ENCODE measurements at places on chromosomes 3 and 15.
A peak's percentile ranks its signal among the peaks of the same experiment; 100 is the strongest.

DNA sequence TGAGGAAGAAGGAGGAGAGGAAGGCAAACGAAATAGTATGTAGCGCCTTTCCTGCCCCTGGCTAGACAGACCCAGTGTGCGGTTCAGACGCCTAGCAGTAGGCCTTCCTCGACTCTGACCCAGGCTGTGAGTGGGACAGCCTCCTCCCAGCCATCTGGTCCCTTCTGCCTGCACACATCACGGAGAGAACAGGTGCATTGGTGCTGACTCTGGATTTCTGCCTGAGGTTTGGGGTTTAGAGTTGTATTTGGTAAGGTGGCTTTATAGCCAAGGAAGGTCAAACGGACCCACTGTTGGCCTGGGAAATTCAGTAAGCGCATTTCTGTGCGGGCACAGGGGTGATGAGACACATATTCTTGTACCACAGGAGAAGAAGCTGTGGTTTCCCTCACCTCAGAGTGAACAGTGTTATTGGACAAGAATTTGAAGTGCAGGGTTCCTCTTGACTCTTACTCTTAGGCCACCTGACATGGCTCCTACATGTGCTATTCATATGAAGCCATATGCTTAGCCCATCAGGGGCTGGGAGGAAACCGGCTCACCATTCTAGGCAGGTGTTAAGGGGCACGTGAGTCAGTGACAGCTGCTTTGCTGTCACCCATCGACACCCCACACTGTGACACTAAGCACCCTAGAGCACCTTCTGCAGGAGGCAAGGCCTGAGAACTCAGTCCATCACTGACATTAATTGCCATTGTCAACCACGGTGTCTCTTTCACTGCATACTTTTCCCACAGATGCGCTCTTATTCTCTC is 143.3 kb downstream of the CHDH start:
- H3K4me3 ChIP-seq: no peak overlapping the region
- no peak overlapping the region for H3K27ac ChIP-seq
- no peaks in the 10 kb centered on the region for H3K27me3 ChIP-seq
- no peak for DNase-seq

DNA sequence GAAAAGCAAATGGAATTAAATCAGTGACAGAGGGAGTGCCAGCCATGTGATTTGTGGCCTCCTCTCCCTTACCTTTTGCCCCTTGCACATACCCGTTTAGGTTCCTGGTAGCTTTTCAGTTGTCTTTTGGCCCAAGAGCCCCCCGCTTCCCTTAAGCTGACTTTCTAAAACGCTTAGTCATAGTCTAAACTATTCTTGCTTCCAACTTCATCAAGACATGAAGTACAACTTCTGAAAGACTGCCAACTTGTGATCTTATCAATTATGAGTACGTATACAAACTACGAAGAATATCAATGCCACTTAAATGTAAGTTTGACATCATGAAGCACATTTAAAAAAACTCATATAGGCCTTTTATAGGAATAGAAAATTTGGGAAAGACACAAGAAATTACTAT is 61.9 kb downstream of the EIF3J start:
- DNase-seq: no peak
- no peaks in the 10 kb centered on the region for H3K4me1 ChIP-seq
- no peak overlapping the region for H3K4me3 ChIP-seq

- no peaks in the 10 kb centered on the region for H3K4me1 ChIP-seq
- no peaks in the 10 kb centered on the region for H3K27me3 ChIP-seq
- DNase-seq: no peak
- no peaks in the 10 kb centered on the region for H3K36me3 ChIP-seq
- H3K27ac ChIP-seq: no peak overlapping the region
These were observed 98.8 kb upstream of the ZBTB20 start for GRCh38 chr3:115245899-115246298.

- no peaks in the 10 kb centered on the region for H3K36me3 ChIP-seq
- no peak overlapping the region for H3K4me3 ChIP-seq
- H3K27me3 ChIP-seq: no peaks in the 10 kb centered on the region
- DNase-seq: no peak
These were observed 284.5 kb upstream of the PLSCR5 start for GRCh38 chr3:146889626-146890025.

DNA sequence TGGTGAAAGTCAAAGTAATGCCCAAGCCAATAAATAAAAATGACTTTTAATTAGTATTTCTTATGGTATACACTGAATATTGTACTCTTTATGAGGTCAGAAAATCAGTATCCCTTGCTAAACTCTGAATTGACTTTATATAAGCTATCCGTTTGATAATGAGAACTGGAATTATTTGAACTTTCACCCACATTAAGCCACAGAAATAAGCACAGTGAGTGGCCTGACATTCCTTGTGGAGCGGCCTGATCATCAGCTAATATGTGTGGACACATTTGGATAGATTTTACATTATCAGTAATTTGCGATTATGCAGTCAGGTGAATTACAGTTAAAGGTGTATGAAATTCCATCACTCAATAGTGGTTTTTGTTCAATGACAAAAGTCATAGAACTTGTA is 136.0 kb upstream of the CBLB start:
- no peaks in the 10 kb centered on the region for H3K27me3 ChIP-seq
- H3K27ac ChIP-seq: no peak overlapping the region
- H3K4me1 ChIP-seq: no peaks in the 10 kb centered on the region
- DNase-seq: no peak
- H3K36me3 ChIP-seq: no peaks in the 10 kb centered on the region

GRCh38 chr3:157310329-157311052 is 126.2 kb upstream of the PTX3 start:
- no peak overlapping the region for H3K4me3 ChIP-seq
- H3K27ac ChIP-seq: no peak overlapping the region
- no peaks in the 10 kb centered on the region for H3K36me3 ChIP-seq
- no peak for DNase-seq
- no peaks in the 10 kb centered on the region for H3K27me3 ChIP-seq
- no peaks in the 10 kb centered on the region for H3K4me1 ChIP-seq

DNA sequence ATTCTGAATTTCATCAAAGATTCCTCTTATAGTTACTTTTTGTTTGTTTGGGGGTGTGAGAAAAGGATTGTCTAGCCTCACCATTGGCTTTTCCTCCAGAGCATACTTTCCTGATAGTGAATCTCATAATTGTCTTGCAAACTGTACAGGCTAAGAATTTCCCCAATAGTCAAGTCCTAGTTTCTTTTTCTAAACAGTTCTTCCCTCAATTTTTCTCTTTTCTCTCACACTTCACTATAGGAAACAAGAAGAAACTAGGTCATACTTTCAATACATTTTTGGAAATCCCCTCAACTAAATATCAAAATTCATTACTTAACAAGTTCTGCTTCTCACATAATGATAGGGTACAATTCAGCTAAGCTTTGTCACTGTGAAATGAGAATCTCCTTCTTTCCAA is 241.9 kb downstream of the IL20RB start:
- peaks cover 3% of the 10 kb centered on the region for H3K4me1 ChIP-seq
- H3K4me3 ChIP-seq: no peak overlapping the region
- DNase-seq: no peak
- no peaks in the 10 kb centered on the region for H3K36me3 ChIP-seq
- H3K27me3 ChIP-seq: no peaks in the 10 kb centered on the region

DNA sequence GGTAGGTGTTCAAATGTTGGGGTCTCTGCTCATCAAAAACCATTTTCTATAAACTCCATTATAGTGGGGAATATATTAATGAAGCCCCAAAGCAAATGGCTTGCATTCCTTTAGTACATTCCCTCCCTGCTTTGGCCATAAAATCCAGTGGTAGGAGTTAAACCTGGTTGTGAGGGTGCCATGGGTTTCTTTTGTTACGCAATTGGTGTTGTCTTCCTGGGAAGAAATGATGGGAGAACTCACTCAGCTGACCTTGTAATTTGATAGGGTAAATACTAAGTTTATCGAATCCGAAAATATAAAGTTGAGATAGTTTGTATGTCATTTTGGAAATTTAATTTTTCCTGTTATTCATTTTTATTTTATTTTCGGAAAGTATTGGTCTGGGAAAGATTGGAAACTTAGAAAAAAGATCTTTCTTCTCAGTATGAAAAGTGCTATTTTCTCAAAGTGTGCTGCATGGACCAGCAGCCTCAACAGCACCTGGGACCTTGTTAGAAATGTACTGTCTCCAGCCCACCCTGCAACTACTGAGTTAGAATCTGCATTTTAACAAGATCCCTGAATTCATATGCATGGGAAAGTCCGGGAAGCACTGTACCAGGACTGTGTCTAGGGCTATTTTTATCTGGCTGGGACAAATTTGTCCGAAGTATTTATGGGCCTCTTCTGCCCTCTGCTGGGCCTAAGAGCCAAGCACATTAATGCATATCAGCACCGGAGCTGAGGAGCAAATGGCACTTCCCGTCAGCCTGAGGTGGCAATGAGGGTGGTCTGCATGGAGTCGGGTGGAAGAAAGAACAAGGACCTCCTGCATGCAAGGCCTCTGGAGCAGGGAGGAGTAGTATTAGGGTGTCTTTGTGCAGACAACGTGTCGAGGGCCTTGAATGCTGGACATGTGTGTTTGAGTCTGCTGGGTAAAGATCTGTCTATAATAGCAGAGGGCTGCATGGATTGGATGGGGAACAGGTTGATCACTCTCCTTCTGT is 54.7 kb downstream of the FAM81A start:
- H3K4me1 ChIP-seq: no peaks in the 10 kb centered on the region
- peak; percentile 72 for DNase-seq
- no peaks in the 10 kb centered on the region for H3K27me3 ChIP-seq
- no peak overlapping the region for H3K4me3 ChIP-seq
- H3K27ac ChIP-seq: no peak overlapping the region
- no peaks in the 10 kb centered on the region for H3K36me3 ChIP-seq

GRCh38 chr15:68508485-68509189 is 70.2 kb upstream of the CORO2B start:
- H3K4me1 ChIP-seq: peaks cover 10% of the 10 kb centered on the region
- H3K4me3 ChIP-seq: no peak overlapping the region
- no peaks in the 10 kb centered on the region for H3K36me3 ChIP-seq
- no peaks in the 10 kb centered on the region for H3K27me3 ChIP-seq
- no peak overlapping the region for H3K27ac ChIP-seq
- DNase-seq: no peak

DNA sequence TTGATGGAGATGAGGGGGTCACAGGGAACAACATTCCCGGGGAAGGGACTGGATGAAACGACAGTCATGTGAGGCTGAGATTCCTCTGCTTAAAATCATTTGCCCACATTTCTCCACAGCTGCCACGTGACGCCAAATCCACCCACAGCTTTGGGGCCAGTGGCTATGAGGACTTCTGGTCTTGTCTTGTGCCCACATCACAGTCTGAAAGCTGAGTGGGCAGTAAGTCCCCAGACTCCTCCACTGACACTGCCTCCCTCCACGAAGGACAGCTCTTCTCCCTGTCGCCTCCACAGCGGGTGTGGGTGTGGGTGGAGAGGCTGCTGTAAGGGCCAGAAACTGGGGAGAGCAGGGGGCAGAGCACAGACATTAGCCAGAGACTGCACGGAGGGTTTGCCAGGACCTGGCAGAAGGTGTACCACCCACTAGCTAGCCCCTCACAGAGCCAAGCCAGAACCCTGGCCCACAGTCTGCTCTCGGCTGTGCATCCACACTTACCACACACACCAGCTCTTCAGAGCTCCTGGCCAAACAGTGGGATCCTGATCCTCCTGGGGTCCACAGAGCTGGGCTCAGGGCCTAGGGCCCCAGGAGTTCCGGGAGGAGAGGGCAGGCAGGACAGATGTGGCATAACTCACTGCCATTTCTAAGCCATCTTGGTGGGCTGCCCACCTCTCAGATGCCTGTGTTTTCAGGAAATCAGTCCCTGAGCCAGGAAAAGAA is 24.2 kb downstream of the RAB6B start:
- H3K27ac ChIP-seq: no peak overlapping the region
- H3K27me3 ChIP-seq: peaks cover 29% of the 10 kb centered on the region
- no peak for DNase-seq
